Ascending aorta (tissue), 2 donors: ENCODE measurements at places on chromosomes 13 and 19.

DNA sequence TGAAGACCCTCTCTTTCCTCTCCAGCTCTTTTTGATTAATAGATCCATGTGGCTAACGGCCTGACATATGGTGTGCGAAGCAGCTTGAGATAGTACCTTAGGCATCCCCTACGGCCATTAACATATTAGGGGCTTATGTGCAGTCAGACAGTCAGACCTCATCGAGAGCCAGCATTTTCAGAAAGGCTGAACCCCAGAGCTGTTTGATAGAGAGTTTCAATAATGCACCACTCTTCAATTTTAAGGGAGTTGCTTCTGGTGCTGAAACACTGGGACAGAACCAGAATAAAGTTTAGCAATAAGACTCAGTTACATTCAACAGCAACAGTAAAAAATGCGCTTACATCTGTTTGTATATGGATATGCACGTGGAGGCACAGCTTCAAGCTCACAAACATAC, 10.8 kb downstream of the POU4F1 start:
- no peak for DNase-seq

GRCh38 chr19:17289489-17289888, 7.8 kb downstream of the ANKLE1 start:
- no peak for DNase-seq

- DNase-seq: no peak
Measured at GRCh38 chr19:58586133-58586765, 13.1 kb upstream of the MZF1 start.

GRCh38 chr13:85896516-85897450, 97.6 kb upstream of the SLITRK6 start:
- no peak for DNase-seq

GRCh38 chr19:6730153-6730804, 7.1 kb downstream of the GPR108 start:
- DNase-seq: no peak

DNA sequence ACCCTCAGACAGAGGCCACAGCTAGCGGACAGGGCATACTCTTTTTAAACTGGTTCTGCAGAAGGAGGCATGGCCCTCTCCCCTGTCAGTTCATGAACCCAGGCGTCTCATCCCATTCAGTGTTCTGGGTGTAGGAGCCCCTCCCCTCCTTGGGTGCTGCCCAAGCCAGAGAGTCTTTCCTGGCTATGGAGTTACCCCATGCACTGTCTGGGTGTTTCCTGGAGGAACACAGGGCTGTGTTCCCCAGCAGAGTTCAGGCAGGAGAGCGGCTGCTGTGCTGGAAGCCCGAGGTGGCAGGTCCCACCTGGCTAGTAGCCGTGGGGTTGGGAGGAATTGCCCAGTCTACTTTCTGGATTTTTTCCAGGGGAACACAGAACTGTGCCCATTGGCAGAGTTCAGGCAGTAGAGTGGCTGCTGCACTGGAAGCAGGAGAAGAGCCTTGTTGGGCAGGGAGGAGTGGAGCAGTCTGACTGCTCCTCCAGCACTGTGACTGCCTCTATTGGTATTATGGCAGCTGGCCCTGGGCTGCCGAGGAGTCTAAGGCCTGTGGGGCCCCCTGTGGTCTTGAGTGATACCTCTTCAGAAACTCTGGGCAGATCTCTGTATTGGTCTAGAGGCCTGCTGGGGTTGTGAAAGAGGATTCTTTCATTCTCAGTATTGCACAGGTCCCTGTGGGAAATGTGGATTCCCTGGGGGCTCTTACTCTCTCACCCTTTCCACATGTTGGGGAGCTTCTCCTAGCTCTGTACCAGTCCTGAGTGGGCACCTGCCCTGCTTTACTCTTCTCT, 168.3 kb downstream of the PCDH20 start:
- DNase-seq: no peak

DNA sequence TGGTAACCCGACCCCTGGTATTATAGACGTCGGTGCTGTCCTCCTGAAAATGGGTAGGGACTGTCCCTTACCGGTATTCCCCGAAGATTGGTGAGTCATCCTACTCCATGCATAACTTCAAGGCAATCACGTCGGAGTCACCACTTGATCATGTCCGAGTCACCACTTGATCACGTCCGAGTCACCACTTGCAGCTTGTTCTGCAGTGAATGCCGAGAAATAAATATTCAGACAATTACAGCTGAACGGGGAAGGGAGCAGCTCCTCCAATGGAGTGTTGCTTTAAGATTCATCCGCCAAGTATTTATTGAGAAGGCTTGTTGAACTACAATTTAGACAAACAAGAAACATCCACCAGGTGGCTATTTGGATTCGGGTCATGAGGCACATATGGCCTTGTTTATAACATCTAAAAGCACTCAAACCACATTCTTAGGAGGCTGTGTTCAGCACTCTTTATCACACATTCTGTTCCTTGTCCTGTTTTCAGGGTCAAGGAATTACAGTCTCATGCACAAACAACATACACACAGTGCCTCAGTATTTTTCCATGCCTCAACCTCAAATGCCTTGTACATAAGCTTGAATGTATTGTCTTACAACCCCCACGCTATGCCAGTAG, 43.1 kb downstream of the ZNF726 start:
- no peak for DNase-seq

DNA sequence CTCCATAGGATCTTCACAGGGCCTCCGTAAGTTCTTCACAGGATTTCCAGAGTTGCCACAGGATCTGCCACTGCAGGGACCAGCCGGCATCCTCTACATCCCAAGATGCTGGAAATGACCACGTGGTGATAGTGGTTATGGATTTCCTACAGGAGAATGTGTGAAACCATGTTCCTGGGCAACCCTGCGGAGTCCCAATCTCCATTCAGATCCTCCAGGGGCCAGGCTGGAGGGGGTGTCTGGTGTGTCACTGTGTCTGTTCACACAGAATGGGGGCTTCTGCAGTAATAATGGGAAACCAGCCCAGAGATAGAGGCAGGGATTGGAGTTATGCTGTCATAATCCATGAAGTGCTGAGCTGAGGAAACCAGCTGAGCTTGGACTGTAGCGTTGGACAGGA, 8.6 kb downstream of the LILRA6 start:
- DNase-seq: peak; percentile 18

DNA sequence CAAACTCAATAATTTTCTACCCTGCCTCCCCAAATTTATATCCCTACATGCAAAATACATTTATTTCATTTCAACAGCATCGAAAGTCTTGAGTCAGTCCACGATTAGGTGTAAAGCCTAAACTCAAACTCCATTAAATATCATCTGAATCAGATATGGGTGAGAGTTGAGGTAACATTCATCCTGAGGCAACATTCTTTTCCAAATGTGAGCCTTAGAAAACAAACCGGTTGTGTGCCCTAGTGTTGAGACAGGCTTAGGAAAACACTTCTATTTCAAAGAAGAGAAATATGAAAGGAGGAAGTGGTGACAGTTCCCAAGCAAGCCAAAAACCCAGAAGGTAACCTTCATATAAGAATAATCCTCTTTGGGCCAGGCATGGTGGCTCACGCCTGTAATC, 12.1 kb upstream of the ZNF441 start:
- DNase-seq: no peak

- no peak for DNase-seq
Measured at GRCh38 chr19:49988433-49988832, 27.5 kb upstream of the SIGLEC11 start.

DNA sequence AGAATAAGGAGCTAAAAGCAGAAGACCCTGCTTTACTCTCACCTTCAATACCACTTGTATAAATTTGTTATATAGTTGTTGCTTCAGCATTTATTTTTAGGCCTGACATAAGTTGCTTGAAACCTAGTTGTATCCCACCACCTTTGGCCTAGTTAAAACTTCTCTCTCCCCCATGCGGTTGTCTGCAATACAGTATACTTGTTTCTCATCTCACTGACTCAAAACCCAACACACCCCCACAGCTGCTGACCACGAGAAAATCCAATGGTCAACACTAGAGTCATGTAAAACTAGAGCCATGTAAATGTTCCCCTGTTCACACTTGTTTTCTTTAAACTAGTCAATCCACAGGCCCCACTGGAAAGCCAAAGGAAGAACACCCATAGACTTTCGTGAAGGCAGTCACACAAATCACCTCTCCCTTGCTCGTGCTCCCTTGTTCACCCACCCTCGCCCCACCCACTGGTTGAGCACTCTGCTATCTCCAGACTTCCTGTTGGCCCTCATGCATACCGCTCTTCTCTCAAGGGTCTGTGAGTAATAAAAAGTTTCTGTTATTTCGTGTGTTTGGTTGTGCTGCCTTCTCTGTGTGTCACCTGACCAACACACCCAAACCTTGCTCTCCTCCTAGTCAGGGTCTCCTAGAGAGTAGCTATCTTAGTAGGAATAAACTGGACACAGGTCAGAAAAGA, 12.9 kb upstream of the CCDC169 start:
- DNase-seq: no peak

DNA sequence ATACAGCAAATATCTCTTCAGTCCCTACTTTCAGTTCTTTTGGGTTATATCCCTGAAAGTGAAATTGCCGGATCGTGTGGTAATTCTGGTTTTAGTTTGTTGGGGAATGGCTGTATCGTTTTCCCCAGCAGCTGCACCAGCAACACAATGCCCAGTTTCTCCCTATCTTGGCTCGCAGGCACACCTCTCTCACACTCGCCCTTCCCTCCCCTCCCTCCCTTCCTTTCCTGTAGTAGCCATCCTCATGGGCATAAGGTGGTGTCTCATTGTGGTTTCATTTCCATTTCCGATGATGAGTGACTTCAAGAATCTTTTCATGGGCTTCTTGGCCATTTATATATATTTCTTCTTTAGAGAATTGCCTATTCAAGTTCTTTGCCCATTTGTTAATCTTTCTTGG, 8.6 kb upstream of the GPR18 start:
- DNase-seq: no peak

- no peak for DNase-seq
Measured at GRCh38 chr13:43494206-43494605, 292.6 kb downstream of the ENOX1 start.

DNA sequence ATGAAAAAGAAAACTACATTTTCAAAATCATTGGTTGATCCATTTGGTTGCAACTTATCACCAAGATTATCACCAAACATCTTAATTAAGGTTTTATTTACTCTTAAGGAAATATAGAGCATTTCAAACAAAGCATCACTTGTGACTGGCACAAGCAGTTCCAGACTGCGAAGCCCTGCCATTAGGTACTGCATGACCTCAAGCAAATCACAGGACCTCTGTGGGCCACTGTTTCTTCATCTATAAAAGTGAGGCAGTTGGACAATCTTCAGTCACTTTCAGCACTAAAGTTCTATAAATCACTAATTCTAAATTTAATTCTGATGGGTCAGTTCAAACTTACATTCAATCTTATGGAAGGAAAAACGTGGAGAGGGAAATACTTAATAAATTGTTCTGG, 2.0 kb downstream of the ELF1 start:
- DNase-seq: no peak

DNA sequence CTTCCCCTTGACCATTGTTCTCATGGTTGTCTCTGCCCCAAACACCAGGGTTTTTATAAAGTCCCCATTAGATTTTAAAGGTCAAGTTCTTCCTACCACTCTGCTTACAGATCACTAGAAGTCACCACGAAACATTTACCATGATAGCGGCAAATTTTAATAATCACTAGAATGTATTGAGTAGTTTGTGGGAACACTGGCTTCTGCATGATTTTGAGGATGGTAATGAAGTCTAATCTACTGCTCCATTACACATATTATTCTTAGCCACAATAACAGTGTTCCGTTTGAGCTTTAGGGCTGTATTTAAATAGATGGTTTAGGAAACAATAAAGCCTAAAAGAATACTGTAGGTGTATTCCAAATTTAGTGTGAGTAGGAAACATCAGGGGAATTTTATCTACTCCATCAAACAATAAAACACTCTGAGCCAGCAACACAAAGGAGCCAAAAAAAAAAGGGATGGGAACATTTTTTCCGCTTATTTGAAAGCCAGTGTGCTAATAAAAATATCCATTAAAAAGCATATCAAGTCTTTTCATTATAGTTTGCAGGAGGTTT, 49.7 kb downstream of the KLF12 start:
- DNase-seq: no peak

DNA sequence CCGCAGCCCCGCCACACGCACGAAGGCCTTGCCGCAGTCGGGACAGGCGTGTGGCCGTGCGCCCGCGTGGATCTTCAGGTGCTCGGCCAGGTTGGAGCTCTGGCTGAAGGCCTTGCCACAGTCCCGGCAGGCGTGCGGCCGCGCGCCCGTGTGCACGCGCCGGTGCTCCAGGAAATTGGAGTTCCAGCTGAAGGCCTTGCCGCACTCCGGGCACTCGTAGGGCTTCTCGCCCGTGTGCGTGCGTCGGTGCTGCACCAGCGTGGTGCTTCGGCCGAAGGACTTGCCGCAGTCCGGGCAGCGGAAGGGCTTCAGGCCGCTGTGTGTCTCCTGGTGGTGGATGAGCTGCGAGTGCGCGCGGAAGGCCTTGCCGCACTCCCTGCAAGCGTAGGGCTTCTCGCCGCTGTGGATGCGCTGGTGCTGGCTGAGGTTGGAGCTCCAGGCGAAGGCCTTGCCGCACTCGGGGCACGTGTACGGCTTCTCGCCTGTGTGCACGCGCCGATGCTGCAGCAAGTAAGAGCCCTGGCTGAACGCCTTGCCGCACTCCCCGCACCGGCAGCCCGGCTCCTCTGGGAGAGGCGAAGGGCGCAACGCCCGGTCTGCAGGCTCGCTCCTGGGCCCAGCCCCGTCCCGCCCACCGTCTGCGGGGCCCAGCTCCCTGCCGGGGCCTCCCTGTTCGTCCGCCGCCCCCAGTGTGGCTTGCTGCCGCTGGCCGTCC, 3.6 kb upstream of the A1BG start:
- DNase-seq: no peak

DNA sequence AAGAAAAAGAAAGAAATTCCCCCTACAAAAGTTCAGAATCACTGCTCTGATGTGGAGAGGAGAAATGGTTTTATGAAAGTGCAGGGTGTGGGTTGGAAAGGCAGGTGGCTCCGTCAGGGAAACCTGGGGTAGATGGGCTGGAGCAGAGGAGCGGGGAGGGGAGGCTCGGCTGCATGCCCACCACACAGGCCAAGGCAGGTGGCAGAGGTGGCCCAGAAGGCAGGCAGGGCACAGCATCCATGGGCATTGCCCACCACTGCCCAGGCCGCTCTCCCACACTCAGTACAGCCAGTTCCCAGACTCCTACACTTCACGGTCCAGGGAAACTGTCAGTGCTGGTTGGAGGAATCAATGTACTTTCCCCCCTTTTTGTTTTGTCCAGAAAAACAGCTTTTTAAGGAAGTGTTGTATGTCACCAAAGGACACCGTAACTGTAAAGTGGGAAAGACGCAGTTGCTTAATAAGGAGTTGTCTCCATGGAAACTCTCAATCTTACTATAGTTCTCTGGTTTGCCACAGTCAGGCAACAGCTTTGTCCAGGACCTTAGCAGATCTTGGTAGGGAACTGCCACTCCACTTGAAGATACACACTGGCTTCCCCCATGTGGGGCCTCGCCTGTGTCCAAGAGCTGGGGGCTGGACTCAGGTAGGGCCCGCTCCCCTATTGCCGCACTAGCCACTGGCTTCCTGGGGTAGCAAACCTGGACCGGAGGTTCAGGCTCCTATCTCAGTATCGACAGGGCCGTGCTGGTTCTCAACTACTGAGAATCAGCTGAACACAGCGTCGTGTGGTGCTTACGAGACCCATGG, 82.9 kb downstream of the RAB20 start:
- DNase-seq: no peak
